Islet precursor cell (in vitro differentiated cells): ENCODE measurements at places on chromosomes 4 and X.

DNA sequence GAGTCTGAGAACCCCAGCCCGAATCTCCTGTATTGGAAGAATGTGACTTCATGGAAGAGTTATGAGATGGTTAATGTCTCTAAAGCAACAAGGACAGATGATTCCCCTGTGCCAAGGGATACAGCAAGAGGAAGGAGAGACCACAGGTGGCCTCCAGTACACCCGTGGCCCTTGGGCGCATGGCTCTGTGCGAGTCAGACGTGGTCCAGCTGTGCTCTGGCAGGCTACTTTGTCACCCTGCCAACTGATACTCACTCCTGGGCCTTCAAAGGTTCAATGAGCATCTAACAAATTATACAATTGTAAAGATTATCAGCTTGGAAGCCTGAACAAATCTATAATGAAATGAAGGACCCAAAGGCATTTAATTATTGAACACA, 71.7 kb downstream of the NYX start:
- no peak for DNase-seq

DNA sequence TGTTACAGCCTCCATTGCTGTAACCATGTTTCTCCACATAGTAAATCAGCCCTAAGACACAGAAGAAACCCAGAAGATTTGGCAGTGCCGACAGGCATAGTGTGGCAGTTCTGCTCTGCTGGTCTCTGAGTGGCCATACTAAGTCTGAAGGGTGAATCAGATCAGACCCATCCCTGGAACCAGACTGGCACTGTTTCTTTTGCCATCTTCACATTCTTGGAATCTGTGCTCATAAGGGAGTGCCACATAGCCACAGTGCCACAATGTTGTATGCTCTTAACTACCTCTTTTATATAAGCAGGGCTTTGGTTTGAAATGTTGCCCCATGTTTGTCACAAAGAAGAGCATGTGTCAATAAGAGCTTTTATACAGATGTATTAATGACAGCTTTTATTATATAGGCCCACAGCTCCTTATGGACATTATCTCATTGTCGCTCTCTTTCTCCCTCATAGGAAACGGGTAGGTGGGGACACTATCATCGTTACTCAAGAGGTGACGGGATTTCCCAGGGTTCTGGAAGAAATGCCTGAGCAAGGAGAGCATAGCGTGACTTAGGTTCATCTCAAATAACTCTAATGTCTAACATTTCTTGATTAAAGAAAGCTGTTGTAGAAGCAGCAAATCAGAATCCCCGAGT, 128.2 kb downstream of the CBR4 start:
- DNase-seq = no peak

DNA sequence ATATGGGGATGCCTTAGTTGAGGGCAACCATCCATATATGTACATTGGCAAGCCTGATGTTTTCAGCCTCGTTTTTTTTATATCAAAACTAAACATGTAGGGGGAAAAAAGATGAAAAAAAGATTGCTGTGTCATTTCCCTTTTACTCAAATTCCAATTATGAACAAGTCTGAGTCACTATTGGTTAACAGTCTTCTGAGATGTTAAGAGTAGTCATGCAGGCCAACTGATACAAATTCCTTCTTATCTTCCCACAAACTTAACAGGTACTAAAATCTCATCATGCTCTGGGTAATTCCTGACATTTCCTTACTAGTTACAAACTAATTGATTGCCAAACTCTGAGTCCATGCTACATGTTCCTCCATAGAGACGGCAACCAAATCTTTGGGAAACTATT, 222.1 kb downstream of the FRMPD4 start:
- DNase-seq = no peak

DNA sequence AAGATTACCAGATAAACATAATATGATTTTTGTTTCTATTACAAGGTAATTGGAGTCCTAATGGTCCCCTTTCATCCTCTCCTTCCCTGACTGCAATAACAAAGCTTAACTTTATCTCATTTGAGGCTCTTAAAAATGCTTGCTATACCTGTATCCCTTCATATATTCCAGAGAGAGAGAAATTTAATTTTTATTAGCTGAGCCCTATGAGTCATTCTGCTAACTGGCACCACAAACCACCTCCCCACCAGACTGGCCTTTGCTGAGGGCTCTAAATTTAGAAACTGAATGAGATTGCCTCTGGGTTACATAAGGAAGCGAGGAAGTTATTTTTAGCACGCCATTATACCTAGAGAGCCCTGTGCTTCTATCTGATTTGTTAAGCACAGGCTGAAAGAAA, 27.4 kb downstream of the CBLL2 start:
- DNase-seq = peak; percentile 64

GRCh38 chr4:17132226-17132625, 233.8 kb upstream of the LDB2 start:
- no peak for DNase-seq
